ENCODE measurements at places on chromosomes 7 and 10. TPM values are rescaled to one million over a fixed set of nuclear protein-coding genes. Genes with fewer than 3 reads are reported as not detected.

PIP gene
- not detected for total RNA-seq

RSPH10B2 gene
- total RNA-seq = 0.32 TPM

DLX6 gene
- not detected for total RNA-seq

HYAL4 gene
- total RNA-seq = not detected

TMEM236 gene
- not detected for total RNA-seq

ADAM12 gene
- total RNA-seq = 9.1 TPM

FAM25A gene
- not detected for total RNA-seq

FBXW4 gene
- total RNA-seq = 49.0 TPM
